ENCODE measurements at places on chromosomes 11 and 22. TPM values are rescaled to one million over a fixed set of nuclear protein-coding genes. Genes with fewer than 3 reads are reported as not detected.

GRCh38 chr11:122101625-122102291 is 14.3 kb downstream of the BLID start:
- peak; percentile 28 for DNase-seq

GRCh38 chr11:69213316-69213715 is 57.6 kb downstream of the SMIM38 start:
- DNase-seq: no peak

CRYAB gene
- 41.8 TPM for total RNA-seq

DNA sequence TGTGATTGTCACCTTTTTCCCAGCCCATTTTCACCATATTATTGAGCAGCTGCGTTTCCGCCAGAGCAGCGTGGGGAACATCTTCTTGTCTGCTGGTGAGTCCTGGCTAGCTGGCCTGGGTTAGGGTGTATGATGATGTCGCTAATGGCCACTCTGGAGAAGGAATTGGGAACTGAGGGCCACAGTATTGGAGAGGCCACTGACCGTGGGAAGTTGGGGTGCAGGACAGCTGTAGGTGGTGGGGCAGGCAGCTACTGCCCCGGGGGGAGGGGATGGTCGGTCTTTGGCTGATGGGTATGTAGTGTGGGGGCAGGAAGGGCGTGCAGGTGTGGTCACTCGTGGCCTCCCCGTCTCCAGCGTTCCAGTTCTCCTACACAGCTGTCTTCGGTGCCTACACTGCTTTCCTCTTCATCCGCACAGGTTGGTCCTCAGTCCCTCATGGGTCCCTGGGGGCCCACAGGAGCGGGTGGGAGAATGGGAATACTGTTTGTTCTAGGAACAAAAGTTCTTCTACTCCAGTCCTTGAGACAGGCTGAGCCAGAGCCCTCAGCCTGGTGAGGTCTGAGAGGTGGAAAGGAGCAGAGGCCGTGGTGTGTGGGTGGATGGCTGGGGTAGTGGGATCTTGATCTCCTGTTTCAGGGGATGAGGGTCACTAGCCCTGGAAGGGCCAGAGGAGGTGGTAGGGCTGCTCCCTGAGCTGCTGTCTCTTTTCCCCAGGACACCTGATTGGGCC is 2.1 kb downstream of the RCE1 start:
- no peak for DNase-seq

DNA sequence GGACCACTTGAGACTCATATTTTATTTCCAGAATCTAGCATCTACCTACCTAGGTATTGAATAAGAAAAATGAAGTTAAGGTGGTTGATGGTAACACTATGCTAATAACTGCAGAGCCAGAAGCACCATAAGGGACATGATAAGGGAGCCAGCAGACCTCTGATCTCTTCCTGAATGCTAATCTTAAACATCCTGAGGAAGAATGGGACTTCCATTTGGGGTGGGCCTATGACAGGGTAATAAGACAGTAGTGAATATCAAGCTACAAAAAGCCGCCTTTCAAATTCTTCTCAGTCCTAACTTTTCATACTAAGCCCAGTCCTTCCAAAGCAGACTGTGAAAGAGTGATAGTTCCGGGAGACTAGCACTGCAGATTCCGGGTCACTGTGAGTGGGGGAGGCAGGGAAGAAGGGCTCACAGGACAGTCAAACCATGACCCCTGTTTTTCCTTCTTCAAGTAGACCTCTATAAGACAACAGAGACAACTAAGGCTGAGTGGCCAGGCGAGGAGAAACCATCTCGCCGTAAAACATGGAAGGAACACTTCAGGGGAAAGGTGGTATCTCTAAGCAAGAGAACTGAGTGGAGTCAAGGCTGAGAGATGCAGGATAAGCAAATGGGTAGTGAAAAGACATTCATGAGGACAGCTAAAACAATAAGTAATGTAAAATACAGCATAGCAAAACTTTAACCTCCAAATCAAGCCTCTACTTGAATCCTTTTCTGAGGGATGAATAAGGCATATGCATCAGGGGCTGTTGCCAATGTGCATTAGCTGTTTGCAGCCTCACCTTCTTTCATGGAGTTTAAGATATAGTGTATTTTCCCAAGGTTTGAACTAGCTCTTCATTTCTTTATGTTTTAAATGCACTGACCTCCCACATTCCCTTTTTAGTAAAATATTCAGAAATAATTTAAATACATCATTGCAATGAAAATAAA is 2.1 kb downstream of the HBB start:
- DNase-seq: no peak

- no peak for DNase-seq
Observed at GRCh38 chr11:72418834-72419560, 15.3 kb downstream of the CLPB start.

DNA sequence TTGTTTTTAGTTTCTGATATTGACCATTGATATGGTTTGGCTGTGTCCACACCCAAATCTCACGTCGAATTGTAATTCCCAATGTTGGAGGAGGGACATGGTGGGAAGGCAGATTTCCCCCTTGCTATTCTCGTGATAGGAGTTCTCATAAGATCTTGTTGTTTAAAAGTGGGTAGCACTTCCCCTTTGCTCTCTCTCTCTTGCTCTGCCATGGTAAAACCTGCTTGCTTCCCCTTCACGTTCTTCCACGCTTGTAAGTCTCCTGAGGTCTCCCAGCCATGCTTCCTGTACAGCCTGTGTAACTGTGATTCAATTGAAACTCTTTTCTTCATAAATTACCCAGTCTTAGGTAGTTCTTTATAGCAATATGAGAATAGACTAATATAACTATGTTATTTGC is 203.6 kb upstream of the CHORDC1 start:
- no peak for DNase-seq

DNA sequence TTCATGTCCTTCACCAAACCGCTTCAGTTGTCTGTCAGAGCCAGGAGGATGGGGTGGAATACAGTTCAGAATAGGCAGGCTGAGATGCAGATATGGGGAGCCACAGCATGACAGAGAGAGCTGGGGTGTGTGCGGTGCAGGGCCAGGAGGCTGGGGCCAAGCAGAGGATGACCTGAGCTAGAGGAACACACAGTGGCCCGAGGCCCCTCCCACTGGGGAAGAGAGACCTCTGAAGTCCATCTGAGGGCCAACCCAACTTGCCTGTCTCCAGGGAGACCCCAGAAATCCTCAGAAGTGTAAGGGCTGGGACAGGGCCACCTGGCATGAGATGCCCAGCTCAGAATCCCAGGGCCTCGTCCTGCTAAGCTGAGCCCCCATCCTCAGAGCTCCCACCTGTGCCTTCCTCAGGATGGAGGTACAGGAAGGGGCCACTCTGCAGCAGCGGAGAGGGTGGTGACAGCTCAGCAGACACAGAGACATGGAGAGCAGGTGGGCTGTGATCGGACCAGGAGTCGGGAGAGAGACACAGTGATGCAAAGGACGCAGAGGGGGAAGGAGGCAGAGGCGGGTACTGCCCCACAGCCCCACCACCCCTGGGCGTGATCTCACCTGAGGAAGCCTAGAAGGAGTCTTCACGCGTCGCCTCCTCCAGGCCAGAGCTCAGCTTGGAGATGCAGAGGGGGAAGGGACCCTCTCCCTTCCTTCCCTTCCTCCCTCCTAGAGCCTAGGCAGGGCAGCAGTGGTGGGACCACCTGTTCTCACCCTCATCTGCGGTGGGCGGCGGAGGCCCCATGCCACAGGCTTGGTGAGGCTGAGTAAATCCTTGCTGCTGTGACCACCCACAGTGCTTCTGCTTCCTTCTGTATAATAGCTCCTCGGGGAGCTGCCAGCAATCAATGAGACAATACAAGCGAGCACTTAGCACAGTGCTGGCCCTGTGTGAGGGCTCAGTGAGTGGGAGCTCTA is 9.1 kb upstream of the TUB start:
- no peak for DNase-seq

GRCh38 chr11:92473736-92474135 is 249.1 kb downstream of the FAT3 start:
- DNase-seq: no peak

DNA sequence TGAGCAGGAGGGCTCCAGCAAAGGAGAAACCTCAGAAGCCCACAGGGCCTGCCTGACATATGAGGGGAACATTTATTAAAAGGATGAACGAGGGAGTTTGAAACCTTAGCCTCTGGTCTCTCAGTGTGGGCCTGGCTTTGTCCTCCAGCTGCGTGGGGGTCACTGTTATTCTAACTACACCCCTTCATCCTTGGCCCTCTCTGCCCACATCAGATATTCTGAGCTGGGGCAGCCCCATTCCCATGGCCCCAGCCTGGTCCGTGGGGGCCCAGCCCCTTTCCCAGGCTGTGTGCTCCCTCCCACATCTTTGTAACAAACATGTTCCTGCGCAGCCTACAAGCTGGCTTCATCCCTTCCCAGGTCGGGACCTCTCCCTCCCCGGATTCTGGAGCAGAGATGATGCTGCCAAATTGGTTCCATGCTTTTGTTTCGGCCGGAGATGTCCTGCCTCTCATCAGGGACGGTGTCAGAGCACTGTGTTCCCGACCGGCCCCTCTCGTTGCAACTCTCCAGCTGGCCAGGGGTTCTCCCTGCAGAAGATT is 4.0 kb downstream of the FXYD6 start:
- DNase-seq: no peak

SF3B2 gene
- 152 TPM for total RNA-seq

KDM4E gene
- total RNA-seq: not detected
